Stomach (tissue), 19 donors: ENCODE measurements at places on chromosomes 7 and 10. TPM values are rescaled to one million over a fixed set of nuclear protein-coding genes. Genes with fewer than 3 reads are reported as not detected.

The NYAP1 gene
- total RNA-seq, result not detected

The IL6 gene
- not detected for total RNA-seq

The MINDY4 gene
- 10.1 TPM for total RNA-seq

The MKI67 gene
- total RNA-seq, result 60.8 TPM

GRCh38 chr7:137881607-137882260, 35.0 kb upstream of the DGKI start:
- peaks cover 70% of the 10 kb centered on the region for H3K36me3 ChIP-seq
- peaks cover 34% of the 10 kb centered on the region for H3K4me1 ChIP-seq
- no peak overlapping the region for H3K4me3 ChIP-seq

DNA sequence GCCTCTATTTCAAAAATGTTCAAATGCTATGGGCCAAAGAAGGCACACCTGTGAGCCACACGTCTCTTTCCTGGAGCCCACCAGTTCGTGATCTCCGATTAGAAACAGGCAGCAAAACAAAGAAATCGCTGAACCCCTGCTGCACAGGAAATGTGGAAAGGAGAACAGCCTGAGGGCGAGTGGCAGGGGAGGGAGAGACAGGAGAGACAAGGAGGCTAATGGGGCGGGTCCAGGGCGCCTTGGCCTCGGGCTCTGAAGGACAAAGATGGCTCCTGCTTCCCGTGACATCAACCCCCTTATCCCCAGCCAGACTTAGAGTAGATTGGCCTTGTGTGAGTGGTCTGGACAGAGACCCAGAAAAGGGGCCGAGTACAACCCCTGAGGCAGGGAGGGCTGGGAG, 62.4 kb upstream of the DOCK1 start:
- no peak overlapping the region for H3K27ac ChIP-seq
- H3K4me3 ChIP-seq, result no peak overlapping the region
- no peak for DNase-seq
- no peaks in the 10 kb centered on the region for H3K36me3 ChIP-seq

DNA sequence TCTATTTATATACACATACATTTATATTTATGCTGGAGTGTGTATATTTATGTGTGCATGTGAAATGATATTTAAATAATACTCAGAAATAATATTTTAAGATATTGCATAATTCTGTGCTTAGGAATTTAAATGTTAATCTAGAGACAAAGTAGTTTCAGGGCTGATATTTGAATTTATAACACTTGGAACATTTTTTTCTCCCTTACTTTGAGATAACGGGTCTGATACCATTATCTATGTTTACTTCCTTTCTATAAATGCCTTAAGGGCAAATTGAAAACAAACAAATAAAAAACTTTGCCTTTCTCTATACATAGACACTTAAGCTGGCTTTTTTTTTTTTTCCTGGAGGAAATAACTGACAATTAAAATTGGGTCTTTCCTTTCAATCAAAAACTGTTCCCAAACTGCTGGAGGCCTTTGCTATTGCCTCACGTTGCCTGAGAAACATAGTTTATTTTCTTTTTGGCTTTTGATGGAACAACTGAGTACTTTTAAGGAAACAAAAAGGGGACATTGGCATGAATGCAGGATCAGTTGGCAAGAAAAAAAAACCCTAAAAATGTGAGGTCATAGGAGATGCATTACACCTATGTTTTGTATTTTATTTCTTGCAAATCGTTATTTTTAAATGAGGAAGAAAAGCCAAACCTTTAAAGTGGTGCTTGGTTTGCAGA, 98.7 kb downstream of the ITGA8 start:
- no peak overlapping the region for H3K27ac ChIP-seq
- no peak for DNase-seq
- H3K36me3 ChIP-seq, result no peaks in the 10 kb centered on the region
- no peaks in the 10 kb centered on the region for H3K27me3 ChIP-seq
- H3K4me3 ChIP-seq, result no peak overlapping the region

- H3K36me3 ChIP-seq, result no peaks in the 10 kb centered on the region
- no peaks in the 10 kb centered on the region for H3K27me3 ChIP-seq
- H3K27ac ChIP-seq, result no peak overlapping the region
- no peak overlapping the region for H3K4me3 ChIP-seq
- H3K4me1 ChIP-seq, result no peaks in the 10 kb centered on the region
These were observed 546.7 kb upstream of the LRRN3 start for GRCh38 chr7:110544194-110544593.

DNA sequence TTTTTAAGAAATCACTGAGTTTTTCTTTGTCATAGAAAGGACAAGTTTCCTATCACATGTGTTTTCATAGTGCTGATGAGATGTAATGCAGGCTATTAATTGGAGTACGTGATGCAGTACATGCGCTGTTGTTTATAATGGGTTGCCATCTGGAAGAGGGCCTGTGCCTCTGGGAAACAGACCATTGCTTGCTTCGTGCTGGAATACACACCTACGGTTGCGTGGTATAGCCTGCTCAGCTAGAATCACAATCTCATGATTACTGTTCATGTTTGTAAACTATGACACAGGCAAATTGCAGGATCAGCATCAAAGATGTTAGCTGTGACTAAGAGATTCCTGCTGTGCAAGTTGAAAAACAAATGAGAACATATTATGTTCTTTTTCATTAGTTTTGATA, 107.2 kb upstream of the STEAP1B start:
- no peak overlapping the region for H3K4me3 ChIP-seq
- DNase-seq, result no peak
- no peak overlapping the region for H3K27ac ChIP-seq
- no peaks in the 10 kb centered on the region for H3K36me3 ChIP-seq
- H3K4me1 ChIP-seq, result no peaks in the 10 kb centered on the region

GRCh38 chr7:39613577-39613976, 9.8 kb upstream of the RALA start:
- H3K27me3 ChIP-seq, result no peaks in the 10 kb centered on the region
- H3K36me3 ChIP-seq, result no peaks in the 10 kb centered on the region
- peaks cover 8% of the 10 kb centered on the region for H3K4me1 ChIP-seq
- H3K27ac ChIP-seq, result no peak overlapping the region
